ENCODE measurements at places on chromosomes 16 and 17.

GRCh38 chr17:2123375-2124251 lies 68.7 kb downstream of the HIC1 start:
- DNase-seq: no peak

GRCh38 chr16:58299757-58300349 lies 5.0 kb upstream of the PRSS54 start:
- DNase-seq: no peak

DNA sequence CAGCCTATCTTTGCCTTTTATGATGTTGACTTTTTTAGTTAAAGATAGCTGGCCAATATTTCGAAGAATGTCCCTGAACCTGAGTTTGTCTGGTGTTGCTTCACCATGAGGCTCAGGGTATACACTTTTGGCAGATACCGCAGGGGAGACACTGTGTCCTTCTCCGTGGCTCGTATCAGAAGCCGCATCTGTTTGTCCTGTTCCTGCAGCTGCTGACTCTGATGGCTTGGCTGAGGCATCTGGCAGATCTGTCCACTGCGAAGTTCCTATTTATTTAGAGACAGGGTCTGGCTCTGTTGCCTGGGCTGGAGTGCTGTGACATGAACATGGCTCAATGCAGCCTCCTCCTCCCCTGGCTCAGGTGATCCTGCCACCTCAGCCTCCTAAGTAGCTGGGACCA lies 93.5 kb downstream of the CRISPLD2 start:
- DNase-seq: no peak

GRCh38 chr17:74763565-74764387 lies 12.4 kb downstream of the NAT9 start:
- no peak for DNase-seq

- DNase-seq: no peak
Measured at GRCh38 chr16:86080982-86081381, 182.0 kb downstream of the IRF8 start.

DNA sequence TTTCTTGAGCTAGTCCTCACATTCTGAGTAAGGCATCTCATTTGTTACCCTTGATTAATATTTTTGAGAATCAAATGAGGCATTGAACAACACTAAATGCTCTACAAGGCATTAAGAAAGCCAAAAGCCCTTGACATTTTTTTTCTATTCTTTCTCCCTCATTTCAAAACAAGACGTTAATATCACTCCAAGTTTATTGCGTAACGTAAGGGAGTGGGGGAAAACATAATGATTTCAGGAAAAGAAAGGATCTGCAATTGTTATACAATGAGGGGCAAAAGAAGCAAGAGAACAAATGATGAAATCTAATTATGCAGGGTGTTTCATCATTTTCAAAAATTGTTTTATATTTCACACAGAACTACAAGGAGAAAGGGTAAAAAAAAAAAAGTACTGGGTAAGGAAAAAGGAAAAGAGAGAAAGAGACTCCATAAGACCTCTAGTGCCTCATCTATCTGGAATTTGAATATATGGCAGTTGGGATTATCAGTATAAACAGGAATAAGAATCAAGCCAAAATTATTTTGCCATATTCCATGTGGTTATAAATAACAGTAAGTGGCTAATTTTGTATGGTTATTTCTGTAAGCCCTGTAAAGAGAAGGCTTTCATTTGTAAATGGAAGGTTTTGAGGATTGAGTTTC lies 163.0 kb downstream of the ABCA8 start:
- DNase-seq: no peak

DNA sequence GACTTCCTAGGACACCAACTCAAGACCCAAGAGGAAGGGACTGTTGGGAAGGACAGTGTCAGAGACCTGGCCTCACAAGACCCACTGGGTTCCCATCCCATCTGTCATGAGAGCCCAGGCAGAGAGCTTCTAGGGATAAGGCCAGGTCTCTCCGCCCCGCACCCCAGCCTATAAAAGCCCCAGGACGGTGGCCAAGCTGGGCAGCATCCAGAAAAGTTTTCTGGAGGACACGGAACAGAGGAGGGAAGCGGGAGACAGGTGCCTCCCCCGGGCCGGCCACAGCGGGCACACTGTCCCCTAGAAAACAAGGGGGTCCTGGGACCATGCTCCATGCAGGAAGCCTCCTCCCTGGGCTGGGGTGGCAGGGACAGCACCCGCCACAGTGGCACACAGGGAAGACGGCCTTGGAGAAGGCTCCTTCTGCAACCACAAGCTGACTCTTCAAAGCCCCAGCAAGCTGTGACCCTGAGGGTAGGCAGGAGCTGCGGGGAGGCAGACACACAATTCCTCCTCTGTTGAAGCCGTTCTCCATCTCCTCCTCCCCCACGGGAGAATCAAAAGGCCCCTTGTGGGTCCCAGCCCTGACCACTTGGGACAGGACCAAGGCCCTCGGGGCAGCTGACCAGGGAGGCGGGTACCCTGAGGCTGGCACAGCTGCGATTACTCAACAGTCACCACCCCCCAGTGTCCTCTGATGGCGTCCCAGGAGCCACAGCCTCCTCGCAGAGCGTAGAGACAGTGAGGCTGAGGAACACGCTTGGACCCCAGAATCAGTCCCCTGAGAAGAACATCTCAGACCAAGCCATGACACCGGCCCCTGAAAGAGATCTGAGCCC lies 26.1 kb downstream of the TRPV3 start:
- DNase-seq: no peak

- DNase-seq: no peak
Measured at GRCh38 chr17:80284631-80285030, 24.0 kb downstream of the RNF213 start.

DNA sequence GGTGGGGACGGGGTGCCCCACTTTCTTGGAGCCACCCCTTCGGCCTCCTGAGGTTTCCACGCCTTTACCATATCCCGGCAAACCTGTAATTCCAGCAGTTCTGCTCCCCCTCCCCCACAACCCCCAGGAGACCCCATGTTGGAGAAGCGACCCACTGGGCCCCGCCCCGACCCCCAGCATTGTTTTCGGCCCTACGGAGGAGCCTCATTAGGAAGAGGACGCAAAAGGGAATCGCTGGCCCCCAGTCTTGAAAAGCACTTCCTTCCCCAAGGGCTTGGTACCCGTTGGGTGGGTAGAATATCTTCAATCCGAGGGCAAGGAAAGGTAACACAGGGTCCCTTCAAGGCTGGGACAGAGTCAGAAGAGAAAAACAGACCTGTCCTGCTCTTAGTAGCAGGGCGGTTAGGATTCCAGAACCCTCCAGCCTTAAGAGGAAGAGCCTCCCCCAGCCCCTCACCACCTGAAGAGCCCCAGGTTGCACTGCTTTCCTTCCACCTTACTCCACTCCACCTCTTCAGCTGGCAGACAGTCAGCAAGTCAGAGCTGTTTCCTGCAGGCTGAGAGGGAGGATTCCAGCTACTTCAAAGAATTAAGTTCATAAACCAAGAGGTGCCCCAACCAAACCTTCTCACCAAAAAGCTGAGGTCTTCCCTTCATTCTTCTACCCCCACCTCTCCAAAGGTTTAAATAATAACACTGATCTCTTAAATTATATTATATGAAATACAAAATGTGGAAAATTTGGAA lies 803 bp upstream of the TLCD2 start:
- no peak for DNase-seq

GRCh38 chr16:4323071-4323844 lies 7.4 kb downstream of the GLIS2 start:
- DNase-seq: no peak

Measured in NCI-H2081 (cell line).